Fibroblast of villous mesenchyme (primary cell): ENCODE measurements at places on chromosomes 11 and 22. TPM values are rescaled to one million over a fixed set of nuclear protein-coding genes. Genes with fewer than 3 reads are reported as not detected.

DNA sequence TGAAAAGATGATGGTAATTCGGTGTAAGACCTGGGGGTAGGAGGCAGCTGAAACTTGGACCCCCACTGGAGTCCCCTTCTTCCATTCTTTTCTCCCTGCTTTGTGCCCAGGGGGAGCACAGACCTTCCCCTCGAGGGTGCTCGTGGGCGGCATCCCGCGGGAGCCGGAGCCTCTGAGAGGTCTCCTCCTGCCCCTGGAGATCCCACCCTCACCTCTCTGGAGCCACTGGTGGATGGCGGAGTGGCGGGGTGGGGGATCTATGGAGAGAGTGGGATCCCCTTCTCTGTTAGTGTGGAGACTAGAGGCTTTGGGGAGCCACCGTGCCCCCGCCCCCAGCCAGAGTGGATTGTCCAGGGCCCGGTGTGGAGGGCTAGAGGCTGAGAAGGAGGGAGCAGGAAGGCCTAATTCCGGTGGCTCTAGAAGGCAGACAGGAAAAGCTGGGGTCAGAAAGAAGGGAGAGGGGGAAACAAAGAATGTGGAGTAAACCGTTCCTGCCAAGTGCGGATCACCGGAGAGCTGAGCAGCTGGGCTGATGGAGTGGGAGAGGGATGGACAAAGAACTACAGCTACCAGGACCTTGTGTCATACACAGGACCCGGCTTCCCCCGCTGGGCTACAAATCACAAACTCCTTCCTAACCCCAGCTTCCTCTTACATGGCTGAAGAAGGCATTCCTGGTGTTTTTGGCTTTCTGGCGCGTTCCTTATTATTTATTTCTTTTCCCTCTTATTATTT is 41.9 kb downstream of the KCNJ1 start:
- DNase-seq, result no peak

DNA sequence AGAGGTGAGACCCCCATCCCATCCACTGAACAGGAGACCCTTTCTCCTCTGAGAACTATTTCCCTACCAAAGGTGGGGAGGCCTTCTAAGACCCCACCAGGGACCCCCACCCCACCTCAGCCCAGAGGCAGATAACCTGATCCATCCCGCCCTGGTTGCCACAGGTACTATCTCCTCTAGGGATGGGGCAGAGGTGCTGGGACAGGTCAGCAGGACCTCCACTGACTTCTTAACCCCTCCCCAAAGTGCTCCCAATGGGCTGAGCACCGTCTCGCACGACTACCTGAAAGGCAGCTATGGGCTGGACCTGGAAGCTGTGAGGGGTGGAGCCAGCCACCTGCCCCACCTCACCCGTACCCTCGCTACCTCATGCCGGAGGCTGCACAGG is 4.3 kb downstream of the INPPL1 start:
- no peak for DNase-seq

DNA sequence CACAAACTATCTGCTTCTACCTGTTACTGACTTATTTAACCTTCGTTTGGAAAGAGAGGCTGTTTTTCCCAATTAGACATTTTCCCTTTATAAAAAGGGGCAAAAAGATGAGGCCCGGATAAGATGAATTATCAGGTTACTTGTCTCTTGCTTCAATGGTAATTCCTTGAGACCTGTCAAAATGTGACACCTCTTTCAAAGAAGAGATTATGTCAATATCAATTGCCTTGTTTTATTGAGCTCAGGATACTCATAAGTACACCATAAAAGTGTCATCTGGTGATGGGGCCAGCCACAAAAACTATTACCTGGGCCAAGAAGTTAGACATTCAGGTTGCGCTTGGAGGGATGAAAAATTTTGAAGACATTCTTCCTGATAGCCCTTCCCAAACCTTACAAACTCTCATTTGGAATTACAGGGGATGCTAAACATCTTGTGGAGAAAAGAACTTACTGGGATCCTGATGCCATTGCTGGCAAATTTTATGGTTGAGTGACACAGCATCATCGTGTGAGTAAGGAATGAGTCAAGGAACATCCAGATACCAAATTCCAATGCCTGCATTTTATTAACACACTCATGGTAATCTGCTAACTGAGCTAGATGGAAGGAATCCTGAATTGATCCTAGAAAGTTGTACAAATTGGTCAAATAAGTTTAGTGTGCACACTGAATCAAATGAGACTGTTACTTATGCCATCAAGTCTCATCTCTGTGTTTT is 1071.2 kb downstream of the LRRC4C start:
- DNase-seq, result no peak

DNA sequence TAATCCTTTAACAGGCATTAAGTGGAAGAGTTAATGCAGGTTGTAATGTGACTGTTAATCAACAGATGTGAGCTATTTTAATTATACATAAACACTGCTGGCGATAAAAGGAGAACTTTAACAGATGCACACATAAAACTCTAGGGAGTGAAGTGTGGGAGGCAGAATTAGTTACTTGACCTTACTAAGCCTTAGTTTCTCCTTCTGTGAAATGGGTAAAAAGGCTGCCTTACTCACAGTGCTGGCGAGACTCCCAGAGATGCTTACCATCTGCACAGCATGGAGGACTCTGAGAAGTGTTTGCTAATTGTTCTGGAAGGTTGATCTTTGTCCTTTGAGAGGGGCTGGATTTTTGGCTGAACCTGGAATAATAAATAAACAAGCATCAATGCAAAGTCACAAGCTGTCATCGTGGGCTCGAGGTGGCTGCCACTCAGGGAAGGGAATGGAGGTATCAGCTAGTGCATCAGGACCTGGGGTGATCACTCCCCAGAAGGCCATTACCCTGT is 58.6 kb upstream of the MPEG1 start:
- DNase-seq, result no peak

DNA sequence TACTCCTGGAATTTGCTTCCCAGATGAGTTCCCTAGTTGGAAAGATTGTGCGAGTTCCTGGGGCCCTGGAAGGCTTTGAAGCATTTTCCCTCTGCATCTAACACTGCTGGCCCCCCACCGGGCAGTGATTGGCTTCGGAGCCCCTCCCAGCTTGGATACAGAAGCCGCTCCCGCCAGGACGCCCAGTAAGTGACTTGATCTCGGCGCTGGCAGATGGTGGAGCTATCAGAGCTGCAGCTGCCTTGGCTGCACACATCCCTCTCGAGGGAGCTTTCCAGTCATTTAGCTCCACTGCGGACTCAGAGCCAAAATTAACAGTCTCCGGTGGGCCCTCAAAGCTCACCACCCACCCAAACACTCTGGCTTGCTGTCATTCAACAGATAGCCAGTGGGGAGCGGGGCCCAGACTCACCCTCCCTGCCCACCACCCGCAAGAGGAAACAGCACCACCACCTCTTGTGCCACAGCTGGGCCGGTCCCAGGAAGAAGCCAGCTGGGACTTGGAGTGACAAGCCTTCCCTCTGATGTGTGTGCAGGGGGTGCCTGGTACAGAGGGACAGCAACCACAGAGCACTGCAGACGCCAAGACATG is 162.3 kb downstream of the TRIM29 start:
- no peak for DNase-seq

DNA sequence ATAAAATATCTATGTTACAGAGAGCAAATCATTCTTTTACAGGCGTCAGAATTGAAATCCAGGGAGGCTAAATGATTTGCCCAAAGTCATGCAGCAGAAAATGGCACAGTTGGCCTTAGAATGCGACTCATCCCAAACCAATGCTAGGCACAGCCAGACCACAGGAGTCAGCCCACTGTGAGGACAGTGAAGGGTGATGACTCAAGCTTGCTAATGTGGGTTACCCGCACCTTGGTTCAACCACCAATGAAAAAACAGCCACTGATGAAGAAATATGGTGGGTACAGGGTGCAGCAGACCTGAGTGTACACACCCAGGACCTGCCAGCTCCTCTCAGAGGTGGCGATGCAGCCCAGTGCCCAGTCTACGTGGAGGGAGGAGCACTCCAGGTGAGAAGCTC is 89.7 kb downstream of the ZC3H12C start:
- no peak for DNase-seq

DNA sequence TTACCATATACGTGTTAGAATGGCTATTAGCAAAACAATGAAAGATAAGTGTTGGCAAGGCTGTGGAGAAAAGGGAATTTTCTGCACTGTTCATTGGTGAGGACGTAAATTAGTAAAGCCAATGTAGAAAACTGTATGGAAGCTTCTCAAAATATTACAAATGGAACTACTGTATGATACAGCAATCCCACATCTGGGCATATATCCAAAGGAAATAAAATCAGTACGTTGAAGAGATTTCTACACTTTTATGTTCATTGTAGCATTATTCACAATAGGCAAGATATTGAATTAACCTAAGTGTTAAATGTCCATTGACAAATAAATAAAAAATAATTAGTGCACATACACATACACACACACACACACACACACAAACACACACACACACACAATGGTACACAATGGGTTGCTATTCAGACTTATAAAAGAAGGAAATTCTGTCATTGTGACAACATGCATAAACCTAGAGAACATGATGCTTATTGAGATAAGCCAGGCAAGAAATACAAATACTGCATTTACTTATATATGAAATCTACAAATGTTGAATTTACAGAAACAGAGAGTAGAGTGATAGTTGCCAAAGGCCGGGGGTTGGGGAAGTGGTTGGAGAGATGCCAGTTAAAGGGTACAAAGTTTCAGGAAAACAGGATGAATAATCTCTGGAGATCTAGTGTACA is 565.8 kb upstream of the LRRC4C start:
- DNase-seq, result no peak

DNA sequence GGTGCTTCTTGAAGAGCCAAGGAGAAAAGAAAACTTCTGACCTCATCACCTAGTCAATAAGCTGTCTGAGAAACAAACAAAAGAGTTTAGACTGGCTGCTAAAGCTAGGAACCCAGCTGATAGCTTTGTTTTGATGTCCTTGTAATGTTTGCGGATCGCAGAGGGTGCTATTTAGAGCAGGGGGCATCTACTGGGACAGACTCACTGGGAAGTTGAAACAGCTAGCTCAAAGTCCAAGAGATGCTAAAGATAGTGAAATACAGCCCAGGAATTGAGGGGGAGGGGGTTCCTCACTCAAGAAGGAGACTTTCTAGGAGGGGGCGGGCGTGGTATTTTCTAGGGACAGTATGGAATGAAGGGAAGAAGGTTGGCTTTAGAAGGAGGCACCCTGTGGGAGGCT is 18.9 kb downstream of the ZBTB16 start:
- DNase-seq, result no peak

DNA sequence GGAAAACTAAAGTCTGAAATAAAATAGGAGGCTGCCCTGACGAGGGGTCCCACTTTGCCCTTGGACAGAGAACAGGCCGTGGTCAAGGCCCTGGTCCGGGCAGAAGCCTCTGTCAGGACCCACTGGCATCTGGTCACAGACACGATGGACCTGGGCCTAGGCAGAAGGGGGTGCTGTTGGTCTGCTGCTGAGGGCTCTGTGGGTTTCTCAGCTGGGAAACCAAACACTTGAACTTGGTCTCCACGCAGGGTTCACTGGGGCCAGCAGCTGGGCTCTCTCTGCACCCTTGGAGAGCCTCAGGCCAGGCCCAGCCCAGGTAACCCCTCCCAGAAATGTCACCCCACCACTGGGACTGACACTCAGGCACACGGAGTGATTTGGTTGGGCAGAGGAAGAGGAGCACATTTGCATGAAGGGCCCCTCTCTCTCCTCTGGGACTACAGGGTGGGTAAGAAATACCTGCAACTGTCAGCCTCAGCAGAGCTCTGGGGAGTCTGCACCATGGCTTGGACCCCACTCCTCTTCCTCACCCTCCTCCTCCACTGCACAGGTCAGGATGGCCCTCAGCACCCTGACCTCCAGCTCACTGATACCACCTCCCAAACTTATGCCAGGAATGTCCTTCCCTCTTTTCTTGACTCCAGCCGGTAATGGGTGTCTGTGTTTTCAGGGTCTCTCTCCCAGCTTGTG is 48.1 kb upstream of the TOP3B start:
- DNase-seq, result no peak

DNA sequence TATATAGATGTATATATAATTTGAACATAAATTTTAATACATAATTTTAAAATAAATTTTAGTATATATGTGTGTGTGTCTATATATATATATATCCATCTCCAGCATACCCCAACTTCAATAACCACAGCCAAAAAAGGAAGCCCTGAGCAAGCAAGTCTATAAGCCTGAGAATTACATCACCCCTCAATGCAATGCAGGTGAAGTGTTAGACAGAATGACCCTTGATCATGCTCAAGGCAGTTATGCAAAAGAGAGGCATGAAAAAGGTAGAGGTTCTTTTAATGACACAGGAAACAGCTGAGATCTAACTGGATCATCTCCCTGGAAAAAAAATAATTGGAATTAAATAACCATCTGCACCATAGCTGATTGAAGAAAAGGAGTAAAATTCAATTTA is 557.9 kb upstream of the ANO5 start:
- DNase-seq, result no peak

The OR8D4 gene
- total RNA-seq, result not detected in 2 replicates
